ENCODE measurements at places on chromosomes 13 and 19.

DNA sequence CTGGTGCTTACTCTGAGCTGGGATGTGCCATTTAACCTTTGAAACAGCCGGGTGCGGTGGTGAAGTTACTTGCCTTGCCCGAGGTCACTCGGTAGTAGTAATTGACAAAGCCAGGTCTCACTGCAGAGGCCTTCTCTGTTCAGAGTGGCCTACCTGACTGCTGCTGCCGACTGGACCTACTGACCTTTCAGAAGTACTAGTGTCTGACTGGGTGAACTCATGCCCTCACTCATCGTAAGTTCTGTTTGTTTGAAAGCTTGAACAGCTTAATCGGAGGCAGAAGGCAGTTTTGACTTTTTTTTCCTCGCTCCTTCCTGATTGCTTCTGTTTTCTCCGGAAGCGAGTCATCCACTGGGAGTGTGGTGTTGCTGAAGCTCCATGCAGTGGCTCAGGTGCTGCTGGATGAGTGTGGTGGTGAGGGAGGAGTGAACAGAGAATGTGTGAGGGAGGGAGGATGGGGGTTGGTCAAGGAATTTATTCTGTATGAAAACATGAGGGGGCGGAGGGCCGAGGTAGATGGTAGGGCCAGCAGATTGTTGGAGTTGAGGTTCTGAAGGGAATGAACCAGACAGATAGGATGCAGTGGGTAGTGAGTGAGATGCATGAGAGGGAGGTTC lies 2.7 kb downstream of the SPINT2 start:
- no peak for DNase-seq

DNA sequence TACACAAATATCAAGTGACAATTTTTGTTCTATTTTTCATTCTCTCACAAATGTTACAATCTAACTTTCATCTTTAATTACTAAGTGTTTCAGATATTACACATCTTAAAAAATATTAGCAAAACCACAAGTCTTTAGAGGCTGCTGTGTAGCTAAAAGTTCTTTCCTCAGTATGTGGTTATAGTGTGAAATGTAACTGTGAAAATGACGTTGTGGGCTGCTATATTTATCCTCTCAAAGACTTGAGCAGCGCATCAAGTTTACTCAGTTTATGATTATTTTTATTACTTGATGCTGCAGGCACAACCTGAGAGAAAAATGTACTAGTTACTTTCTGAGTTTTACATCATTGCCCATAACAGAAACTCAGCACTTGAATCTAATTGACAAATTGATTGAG lies 2860.6 kb upstream of the PCDH20 start:
- no peak for DNase-seq

- no peak for DNase-seq
Observed at GRCh38 chr19:12664406-12665280, 1.9 kb downstream of the MAN2B1 start.

DNA sequence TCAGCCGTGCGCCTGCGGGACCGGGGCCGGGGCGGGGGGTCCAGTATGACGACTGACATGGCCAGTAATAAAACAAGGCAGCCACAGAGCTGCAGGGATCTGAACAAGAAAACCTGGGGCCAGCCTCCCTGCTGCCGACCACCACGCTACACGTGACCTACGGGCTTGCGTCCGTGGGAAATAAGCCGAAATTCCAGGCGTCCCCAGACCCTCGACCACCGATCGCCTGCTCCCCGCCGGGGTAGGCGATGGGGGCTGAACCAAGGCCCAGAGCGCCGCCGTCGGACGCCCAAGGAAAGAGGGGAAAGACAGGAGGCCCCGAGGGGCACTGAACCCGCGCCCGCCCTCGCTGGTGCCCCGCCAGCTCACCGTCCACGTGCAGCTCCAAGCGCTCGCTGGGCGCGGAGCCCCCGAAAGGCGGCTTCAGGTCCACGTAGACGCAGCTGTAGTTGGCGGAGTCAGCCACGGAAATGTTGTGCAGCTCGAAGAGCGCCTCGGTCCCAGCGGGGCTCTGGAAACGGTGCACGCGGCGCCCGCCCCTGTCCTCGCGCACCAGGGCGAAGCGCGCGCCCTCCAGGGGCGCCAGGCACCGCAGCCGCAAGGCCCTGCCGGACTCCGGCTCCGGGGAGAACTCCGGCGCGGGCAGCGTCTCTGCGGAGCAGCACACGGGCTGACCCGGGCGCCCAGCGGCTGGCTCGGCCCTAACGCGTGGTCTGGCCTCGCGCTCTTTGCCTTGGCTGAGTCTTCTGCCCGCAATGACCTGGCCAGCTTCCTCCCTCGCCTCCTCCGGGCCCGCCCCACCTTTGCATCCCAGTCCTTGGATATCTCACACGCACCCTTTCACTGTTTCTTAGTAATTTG lies 3.1 kb downstream of the A1BG start:
- no peak for DNase-seq

DNA sequence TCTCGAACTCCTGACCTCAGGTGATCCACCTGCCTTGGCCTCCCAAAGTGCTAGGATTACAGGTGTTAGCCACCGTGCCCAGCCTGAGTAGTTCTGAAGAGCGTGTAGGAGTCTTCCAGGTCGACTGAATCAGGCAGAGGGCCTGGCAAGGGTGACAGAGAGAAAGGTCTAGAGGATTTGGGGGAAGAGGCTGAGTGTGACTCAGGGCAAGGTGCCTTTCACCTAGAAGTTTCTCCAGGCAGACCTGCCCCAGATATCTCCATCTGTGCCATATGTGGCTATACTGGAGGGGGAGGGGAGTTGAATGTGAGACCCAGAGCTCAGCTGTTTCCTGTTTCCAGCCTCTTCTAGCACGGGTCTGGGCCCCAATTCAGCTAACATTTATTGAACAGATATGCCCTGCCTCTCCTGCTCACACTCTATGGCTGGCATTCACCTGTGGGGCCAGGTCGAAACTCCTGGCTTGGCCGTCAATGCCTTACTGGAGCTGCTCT lies 1.3 kb downstream of the CCDC159 start:
- DNase-seq, result no peak

DNA sequence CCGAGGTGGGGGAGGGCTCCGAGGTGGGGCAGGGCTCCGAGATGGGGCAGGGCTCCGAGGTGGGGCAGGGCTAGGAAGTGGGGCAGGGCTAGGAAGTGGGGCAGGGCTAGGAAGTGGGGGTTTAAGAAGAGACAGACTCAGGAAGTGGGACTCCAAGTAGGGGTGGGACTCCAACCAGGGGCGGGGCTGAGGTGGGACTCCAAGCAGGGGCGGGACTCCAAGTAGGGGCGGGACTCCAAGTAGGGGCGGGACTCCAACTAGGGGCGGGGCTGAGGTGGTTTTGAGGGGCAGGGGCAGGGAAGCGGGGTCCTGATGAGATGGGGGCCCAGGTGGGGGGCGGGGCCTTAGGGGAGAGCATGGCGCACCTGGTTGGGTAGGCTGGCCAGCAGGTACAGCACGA lies 13.6 kb downstream of the CFD start:
- peak; percentile 43 for DNase-seq

DNA sequence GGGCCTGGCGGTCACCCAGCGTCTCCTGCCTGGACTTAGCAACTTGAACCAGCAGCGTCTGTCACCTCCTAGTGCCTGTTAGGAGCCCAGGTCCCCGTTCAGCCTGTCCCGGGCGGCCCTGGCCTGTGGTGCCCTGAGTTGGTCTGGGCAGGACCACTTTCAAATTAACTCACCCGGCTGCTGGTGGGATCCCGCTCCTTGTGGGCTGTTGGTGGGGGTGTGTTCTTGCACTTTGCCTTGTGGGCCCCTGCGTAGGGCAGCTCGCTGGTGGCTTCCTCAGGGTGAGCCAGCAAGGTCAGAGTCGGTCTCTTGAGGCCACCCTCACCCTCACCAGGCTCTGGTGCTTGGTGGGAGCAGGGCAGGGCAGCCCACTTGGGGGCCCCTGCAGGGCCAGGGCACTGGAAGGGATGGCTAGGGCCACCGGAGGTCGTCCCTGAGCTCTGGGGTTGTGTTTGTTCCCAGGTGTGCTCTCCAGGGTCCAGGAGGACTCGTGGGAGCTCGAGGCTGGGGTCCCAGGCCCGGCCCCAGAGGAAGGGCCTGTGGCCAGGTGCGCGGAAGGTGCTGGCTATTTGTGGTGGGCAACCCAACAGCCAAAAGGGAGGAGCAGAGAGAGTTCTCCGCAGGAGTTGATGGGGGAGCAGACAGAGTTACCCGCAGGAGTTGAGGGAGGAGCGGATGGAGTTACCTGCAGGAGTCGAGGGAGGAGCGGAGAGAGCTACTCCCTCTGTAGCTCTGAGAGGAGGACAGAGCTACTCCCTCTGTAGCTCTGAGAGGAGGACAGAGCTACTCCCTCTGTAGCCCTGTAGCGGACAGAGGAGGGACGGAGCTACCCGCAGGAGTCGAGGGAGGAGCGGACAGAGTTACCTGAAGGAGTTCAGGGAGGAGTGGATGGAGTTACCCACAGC lies 16.9 kb downstream of the TFDP1 start:
- DNase-seq, result no peak

DNA sequence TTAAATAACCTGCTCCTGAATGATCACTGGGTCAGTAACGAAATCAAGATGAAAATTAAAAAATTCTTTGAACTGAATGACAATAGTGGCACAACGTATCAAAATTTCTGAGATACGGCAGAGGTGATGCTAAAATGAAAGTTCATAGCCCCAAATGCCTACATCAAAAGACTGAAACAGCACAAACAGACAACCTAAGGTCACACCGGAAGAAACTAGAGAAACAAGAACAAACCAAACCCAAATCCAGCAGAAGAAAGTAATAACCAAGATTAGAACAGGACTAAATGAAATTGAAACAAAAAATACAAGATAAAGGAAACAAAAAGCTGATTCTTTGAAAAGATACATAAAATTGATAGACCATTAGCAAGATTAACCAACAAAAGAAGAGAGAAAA lies 324.1 kb downstream of the RBM26 start:
- no peak for DNase-seq

DNA sequence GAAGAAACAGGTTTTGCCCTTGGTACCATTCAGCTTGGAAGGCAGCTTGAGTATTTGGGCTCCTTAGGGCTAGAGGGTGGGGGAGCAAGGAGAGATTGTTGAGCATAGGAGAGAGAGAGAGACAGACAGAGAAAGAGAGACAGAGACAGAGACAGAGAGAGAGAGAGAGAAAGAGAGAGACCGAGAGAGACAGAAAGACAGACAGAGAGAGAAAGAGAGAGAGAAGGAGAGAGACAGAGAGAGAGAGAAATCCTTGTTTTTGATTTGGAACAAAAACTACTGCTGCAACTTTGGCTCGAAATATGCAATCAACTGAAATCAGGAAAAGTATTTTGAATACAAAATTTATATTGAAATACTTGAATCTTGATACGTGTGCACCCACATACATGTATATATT lies 85.8 kb upstream of the ZNF536 start:
- DNase-seq, result no peak

DNA sequence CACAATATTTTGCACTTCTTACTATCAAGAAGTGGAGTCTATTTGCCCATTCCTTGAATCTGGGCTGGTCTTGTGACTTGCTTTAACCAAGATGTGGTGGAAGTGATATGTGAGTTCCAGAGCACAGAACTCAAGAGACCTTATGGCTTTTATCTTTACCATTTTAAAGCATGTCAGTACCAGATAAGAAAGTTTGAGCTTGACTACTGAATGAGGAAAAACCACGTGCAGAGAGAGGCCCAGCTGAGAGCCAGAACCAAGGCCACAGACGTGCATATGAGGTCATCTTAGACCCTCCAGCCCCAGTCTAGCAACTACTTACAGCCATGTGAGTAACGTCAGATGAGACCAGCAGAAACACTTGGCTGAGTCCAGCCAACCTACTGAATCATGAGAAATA lies 6.3 kb upstream of the CDK8 start:
- DNase-seq, result no peak

GRCh38 chr19:50325310-50326100 lies 3.7 kb downstream of the KCNC3 start:
- peak; percentile 52 for DNase-seq

DNA sequence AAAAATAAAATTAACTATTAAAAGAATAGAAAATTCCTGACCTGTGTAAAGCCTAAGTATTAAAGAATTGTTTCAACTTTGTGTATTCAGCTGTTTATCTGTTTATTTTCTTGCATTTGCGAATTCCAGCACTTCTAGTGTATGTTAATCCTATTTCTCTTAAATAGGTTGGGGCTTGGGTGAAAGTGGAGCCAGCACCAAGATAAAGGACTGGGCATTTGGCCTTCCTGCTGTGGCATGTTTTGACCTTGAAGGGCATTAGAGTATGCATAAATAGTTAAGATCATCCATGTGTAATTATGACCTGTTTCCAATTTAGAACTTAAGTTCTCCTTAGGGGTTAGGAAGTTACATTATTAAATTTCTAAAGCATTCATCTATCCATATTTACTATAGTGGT lies 151.3 kb downstream of the NBEA start:
- DNase-seq, result no peak

- no peak for DNase-seq
Observed at GRCh38 chr13:83622422-83622784, 259.9 kb downstream of the SLITRK1 start.

GRCh38 chr19:13100031-13100588 lies 2.5 kb downstream of the LYL1 start:
- peak; percentile 68 for DNase-seq

GRCh38 chr13:110326263-110326904 lies 19.3 kb downstream of the COL4A2 start:
- no peak for DNase-seq

GRCh38 chr19:16519230-16519687 lies 23.0 kb downstream of the CHERP start:
- DNase-seq, result no peak

- DNase-seq, result no peak
Observed at GRCh38 chr13:96093296-96094006, 3.5 kb downstream of the HS6ST3 start.

DNA sequence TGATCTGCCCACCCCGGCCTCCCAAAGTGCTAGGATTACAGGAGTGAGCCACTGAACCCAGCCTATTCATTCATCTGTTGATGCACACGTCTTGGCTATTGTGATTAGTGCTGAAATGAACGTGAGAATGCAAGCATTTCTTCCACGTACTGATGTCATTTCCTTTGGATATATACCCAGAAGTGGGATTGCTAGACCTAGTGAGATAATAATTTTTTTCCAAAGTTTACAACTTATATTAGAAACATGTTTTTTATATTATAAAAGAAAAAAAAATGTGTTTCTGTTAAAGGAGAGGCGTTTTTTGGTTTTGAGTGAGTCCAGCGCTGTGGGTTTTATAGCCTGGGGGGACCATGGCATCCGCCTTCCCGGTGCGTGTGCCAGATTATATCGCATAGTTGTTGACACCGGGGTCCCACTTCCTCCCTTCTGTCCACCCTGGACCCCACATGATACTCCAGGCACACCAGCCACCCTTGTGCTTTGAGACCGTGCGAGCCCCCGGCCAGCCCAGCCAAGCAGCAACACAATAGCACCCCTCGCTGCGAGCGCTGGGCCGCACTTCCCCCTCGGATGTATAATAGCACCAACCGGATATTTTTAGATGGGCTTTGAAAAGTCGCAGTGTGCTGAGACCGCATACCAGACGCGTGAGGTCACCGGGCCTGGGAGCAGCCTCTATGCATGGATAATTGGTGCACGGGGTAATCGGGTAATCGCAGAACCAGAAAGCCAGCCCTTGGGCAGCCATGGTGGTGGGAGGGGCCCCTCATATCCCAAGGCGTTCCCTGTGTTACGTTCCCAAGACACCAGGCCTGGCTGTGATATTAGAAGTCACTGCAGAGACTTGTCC lies 59.6 kb downstream of the MYO9B start:
- DNase-seq, result no peak

Data from stimulated activated CD4-positive, alpha-beta T cell treated with anti-CD3 and anti-CD28 coated beads, Interleukin-12 subunit alpha, Interleukin-12 subunit beta, amount 100 ng/mL, for 24 hours (primary cell).